ENCODE measurements at places on chromosomes 7 and 10.

GRCh38 chr7:141676618-141677017, 25.3 kb downstream of the DENND11 start:
- no peak for DNase-seq
- peak overlapping the region; percentile 65 for H3K27ac ChIP-seq

DNA sequence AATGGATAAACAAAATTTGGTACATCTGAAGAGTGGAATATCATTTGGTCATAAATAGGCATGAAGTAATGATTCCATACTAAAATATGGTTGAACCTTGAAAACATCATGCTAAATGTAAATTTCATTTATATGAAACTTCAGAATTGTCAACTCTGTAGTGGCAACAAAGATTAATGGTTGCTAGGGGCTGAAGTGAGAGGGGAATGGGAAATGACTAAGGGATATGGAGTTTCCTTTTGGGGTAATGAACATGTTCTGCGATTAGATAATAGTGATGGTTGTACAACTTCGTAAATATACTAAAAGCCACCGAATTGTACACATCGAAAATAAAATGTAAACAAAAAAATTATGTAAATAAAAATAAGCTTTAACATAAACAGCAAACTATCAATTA, 384.1 kb upstream of the STEAP1 start:
- no peak overlapping the region for H3K4me3 ChIP-seq
- no peaks in the 10 kb centered on the region for H3K4me1 ChIP-seq
- no peak overlapping the region for H3K27ac ChIP-seq
- H3K36me3 ChIP-seq = no peaks in the 10 kb centered on the region
- peaks cover 3% of the 10 kb centered on the region for H3K27me3 ChIP-seq

GRCh38 chr10:6124666-6125065, 35.8 kb downstream of the RBM17 start:
- no peak overlapping the region for H3K27ac ChIP-seq
- peaks cover 7% of the 10 kb centered on the region for H3K4me1 ChIP-seq
- no peaks in the 10 kb centered on the region for H3K36me3 ChIP-seq

DNA sequence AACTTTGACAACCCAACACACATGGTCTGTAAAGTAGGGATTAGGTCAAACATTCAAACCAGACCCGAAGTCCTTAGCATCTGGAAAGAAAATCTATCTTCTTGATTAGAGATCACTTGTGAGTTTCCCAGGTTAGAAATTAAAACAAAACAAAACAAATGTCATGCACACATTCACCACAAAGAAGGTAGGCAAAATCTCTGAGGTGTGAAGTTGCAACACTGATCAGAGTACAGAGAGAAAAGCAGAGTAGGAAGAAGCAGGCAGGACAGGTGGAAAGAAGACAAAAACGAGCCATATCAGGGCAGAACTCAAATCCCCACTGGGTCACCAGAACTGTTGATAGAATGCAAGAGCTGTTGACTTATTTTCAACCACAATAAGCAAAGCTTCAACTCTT, 102.8 kb upstream of the THSD7A start:
- no peaks in the 10 kb centered on the region for H3K4me1 ChIP-seq
- no peak overlapping the region for H3K27ac ChIP-seq
- DNase-seq = no peak
- no peak overlapping the region for H3K4me3 ChIP-seq
- no peaks in the 10 kb centered on the region for H3K36me3 ChIP-seq

GRCh38 chr7:7709291-7709690, 9.1 kb downstream of the RPA3 start:
- no peaks in the 10 kb centered on the region for H3K27me3 ChIP-seq
- H3K27ac ChIP-seq = no peak overlapping the region
- H3K36me3 ChIP-seq = no peaks in the 10 kb centered on the region
- no peak for DNase-seq

DNA sequence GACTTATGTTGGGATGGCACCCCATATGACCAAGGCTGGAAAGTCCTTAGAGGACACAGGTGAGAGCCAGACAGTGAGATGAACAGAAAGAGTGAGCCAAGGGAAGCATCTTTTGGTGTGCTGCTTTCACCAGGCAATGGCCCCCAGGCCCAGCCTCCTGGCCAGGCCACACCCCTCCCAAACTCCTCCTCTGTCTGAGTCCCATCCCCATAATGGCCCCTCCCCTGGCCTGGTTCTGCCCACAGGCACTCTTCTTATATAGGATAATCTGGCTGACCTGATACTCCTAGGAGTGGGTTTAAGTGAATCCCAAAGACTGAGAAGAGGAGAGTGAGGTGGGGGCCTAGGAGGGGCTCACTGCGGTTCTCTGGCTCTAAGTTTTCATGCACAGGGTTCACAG, 252.5 kb downstream of the RPS24 start:
- no peak overlapping the region for H3K27ac ChIP-seq
- no peak for DNase-seq
- H3K4me3 ChIP-seq = no peak overlapping the region
- no peaks in the 10 kb centered on the region for H3K36me3 ChIP-seq
- no peaks in the 10 kb centered on the region for H3K4me1 ChIP-seq

DNA sequence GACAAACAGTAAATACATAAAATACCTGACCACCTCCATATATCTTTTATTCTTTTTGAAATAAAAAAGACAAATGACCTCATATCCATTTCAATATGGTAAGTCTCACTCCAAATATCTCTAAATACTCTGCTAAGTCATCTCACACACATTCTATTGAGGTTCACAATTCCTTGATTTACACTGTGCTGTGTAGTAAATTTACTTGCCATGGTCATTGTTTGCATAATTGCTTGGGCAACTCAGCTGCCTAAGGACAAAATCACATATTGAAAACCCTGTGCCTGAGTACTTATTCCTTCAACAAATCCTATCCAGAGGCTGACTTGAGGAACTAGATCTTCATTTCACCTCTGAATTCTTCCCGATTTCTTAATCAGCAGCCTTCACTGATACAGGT, 176.4 kb downstream of the THSD7A start:
- H3K27ac ChIP-seq = no peak overlapping the region
- no peaks in the 10 kb centered on the region for H3K36me3 ChIP-seq
- DNase-seq = no peak
- H3K4me3 ChIP-seq = no peak overlapping the region

DNA sequence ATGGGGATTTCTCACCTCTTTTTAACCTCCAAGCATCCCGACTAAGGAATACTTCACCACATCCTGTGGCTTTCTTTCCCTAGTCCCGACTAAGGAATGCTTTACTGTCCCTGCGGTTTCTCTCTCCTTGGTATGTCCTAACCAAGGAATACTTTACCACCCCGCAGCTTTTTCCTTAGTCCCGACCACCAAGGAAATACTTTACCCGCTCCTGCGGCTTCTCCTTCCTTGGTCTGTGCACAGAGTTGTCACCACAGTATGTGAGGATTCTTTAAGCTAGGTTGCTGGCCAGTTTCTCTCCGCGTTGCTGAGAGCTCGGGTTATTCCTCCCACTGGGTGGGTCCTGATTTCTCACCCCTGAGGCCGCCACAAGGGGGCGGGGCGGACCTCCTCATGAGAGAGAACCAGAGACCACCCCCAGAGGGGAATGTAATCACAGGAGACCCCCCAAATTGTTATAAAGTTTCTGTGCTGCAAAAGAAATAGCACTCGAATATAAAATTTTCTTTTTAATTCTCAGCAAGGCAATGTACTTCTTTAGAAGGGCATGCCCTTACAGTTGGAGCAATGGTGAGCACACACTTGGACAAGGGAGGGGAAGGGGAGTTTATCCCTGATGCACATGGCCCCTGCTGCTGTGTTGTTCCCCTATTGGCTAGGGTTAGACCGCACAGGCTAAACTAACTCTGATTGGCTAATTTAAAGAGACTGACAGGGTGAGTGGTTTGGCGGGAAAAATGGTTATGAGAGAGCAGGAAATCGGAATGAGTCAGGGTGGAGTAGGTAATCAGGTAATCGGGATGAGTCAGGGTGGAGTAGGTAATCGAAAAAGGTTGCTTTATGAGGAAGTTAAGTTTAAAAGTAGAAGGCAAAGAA, 12.8 kb downstream of the SUGCT start:
- no peaks in the 10 kb centered on the region for H3K4me1 ChIP-seq
- no peaks in the 10 kb centered on the region for H3K27me3 ChIP-seq
- no peak overlapping the region for H3K27ac ChIP-seq
- no peak overlapping the region for H3K4me3 ChIP-seq
- no peak for DNase-seq
- H3K36me3 ChIP-seq = no peaks in the 10 kb centered on the region

GRCh38 chr10:43647576-43647975, 1.1 kb downstream of the ZNF32 start:
- H3K36me3 ChIP-seq = peaks cover 19% of the 10 kb centered on the region
- no peaks in the 10 kb centered on the region for H3K4me1 ChIP-seq
- no peaks in the 10 kb centered on the region for H3K27me3 ChIP-seq
- no peak for DNase-seq
- no peak overlapping the region for H3K4me3 ChIP-seq

GRCh38 chr10:58807629-58808022, 295.0 kb downstream of the BICC1 start:
- no peak overlapping the region for H3K4me3 ChIP-seq
- peaks cover 12% of the 10 kb centered on the region for H3K36me3 ChIP-seq
- H3K27me3 ChIP-seq = no peaks in the 10 kb centered on the region
- peaks cover 12% of the 10 kb centered on the region for H3K4me1 ChIP-seq

DNA sequence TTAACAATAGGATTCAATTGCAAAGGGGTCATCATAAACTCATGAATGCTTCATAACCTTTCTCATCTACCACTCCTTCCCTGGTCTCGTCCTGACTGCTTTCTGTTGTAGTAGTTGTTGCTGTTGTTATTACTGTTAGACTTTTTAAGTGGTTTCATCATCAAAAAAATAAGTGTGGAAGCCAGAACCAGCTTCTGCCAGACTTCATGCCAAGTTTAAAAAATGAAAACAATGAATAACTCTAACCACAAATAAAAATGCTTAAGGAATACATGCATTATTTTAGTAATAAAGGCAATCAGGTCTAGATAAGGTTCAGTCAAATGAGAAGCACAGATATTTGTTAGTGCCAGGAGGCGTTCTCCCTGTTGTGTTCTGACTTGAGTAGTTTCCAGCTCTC, 85.4 kb downstream of the PCLO start:
- no peak for DNase-seq
- no peaks in the 10 kb centered on the region for H3K27me3 ChIP-seq
- H3K36me3 ChIP-seq = no peaks in the 10 kb centered on the region
- H3K27ac ChIP-seq = no peak overlapping the region
- H3K4me1 ChIP-seq = no peaks in the 10 kb centered on the region
- H3K4me3 ChIP-seq = no peak overlapping the region

- no peak overlapping the region for H3K4me3 ChIP-seq
- no peaks in the 10 kb centered on the region for H3K27me3 ChIP-seq
- DNase-seq = no peak
- no peaks in the 10 kb centered on the region for H3K4me1 ChIP-seq
- H3K27ac ChIP-seq = no peak overlapping the region
- no peaks in the 10 kb centered on the region for H3K36me3 ChIP-seq
Measured at GRCh38 chr10:34080485-34081346, 734.4 kb downstream of the PARD3 start.

DNA sequence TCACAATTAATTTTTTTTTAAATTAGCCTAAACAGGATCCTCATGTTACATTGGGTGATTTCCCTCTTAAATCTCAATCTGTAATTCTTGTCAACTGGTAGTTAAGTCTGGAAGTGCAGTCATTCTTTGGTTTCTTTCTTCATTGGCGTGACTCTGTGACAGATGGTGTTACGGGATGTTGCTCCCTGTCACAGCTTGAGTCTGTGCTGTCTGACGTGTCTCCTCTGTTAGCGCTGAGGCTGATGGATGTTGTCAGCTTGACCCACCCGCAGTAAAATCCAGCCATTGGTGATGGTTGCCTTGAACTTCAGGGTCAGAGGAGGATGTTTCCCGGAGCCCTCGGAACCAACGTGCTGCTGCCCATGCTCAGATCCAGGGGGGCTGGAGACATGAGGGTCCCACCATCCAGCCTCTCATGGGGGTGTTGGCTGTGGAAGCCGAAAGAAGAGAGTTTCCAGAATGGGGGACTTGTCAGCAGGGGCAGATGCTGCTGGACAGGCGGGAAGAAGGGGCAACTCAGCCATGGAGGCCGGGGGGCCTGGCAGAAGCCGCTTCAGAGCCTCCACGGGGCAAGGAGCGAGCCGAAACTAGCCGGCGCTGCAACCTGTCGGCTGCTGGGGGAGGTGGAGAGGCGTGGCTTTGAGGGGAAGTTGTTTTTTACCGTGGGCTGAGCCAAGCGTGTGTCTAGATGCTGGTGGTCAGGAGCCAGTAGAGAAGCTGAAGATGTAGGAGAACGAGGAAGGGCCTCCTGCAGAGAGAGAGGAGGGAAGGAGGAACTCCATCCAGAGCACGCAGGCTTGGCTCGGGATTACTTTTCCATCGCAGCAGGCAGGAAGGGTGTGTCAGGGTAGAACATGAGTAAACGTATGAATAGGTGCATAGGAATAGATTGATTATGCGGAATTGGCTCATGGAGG, 3.5 kb downstream of the SUN1 start:
- peaks cover 47% of the 10 kb centered on the region for H3K4me1 ChIP-seq
- peak overlapping the region; percentile 98 for H3K27ac ChIP-seq
- no peak overlapping the region for H3K4me3 ChIP-seq
- peaks cover 58% of the 10 kb centered on the region for H3K36me3 ChIP-seq
- no peaks in the 10 kb centered on the region for H3K27me3 ChIP-seq

GRCh38 chr7:108592646-108593201, 23.1 kb downstream of the DNAJB9 start:
- DNase-seq = no peak
- H3K4me3 ChIP-seq = no peak overlapping the region
- no peak overlapping the region for H3K27ac ChIP-seq
- H3K27me3 ChIP-seq = no peaks in the 10 kb centered on the region

DNA sequence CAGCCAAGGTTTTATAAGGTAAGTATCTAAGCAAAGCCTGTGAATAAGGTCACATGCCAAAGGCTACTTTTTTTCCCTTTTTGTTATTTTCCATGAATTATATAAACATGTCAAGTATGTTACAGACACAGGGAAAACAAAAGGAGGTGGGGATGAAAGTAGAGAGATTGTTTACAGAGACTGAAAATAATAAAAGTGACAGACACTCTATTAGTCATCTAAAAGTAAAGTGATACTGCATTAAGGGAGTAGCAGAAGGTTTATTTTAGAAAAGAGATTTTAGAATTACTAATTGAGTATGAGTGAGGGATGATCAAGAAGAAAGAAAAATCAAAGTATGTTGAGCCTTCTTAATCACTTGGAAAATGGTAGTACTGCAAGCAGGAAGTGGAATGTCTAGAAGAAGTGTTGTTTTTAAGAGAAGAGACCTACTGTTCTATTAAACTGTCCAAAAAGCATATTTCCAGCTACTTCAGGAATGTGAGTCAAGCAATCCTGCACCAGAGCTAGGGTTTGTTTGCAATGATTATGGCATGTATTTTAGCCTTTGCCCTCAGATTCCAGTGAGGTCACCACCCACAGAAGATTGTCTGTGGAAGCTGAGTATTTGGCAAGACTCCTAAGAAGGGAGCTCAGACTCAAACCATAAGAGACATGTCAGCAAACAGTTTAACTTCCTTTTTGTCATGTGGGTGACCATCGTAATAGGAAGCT, 177.9 kb upstream of the PLXDC2 start:
- H3K27ac ChIP-seq = peak overlapping the region; percentile 86
- no peak overlapping the region for H3K4me3 ChIP-seq
- H3K36me3 ChIP-seq = no peaks in the 10 kb centered on the region
- H3K27me3 ChIP-seq = no peaks in the 10 kb centered on the region
- peaks cover 16% of the 10 kb centered on the region for H3K4me1 ChIP-seq

Measured in RWPE2 (cell line).